ENCODE measurements at places on chromosomes 2 and 18.

GRCh38 chr2:187294043-187294442 is 154.0 kb downstream of the CALCRL start:
- no peak for DNase-seq

GRCh38 chr2:228688007-228688645 is 506.6 kb upstream of the SPHKAP start:
- peak; percentile 71 for DNase-seq

GRCh38 chr2:3321825-3322224 is 55.8 kb downstream of the EIPR1 start:
- DNase-seq: no peak

DNA sequence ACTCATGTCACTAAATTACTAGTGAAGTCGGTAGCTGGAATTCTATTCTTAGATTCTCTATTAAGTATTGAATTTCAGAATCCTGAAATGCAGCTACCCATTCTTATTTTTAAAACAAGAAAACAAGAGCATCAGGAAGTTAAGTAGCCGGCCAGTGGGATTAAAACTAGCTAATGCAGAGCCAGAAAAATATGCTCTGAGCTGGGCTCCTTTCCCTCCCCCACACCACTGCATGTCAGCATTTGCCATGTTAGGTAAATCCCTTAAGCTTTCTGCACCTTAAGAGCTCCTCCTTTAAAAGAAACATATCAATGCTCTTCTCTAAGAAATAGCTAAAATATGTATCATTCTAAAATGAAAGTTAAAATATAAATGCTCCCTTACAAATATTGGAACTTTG is 72.2 kb upstream of the MFF start:
- DNase-seq: no peak

GRCh38 chr2:171293661-171294060 is 133.0 kb upstream of the TLK1 start:
- no peak for DNase-seq

GRCh38 chr18:43271593-43272432 is 5.5 kb downstream of the SYT4 start:
- peak; percentile 38 for DNase-seq

DNA sequence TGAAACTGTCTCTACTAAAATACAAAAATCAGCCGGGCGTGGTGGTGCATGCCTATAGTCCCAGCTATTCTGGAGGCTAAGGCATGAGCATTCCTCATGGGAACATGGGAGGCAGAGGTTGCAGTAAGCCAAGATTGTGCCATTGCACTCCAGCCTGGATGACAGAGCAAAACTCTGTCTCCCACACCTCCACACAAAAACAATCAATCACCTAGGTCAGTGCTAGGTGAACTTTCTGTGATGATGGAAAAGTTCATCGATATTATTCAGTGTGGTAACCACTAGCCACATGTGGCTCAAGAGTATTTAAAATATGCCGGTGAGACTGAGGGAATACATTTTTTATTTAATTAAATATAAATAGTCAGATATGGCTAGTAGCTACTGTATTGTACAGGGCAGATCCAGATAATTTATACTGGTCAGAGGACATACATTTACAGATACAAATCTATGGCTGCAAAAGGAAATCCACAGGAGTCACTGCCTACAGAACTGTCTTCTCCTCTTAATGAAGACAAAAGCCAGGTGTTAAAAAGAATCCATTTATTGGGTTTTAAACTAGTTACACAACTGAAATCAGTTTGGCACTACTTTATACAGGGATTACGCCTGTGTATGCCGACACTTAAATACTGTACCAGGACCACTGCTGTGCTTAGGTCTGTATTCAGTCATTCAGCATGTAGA is 3.9 kb upstream of the GPR75 start:
- no peak for DNase-seq

DNA sequence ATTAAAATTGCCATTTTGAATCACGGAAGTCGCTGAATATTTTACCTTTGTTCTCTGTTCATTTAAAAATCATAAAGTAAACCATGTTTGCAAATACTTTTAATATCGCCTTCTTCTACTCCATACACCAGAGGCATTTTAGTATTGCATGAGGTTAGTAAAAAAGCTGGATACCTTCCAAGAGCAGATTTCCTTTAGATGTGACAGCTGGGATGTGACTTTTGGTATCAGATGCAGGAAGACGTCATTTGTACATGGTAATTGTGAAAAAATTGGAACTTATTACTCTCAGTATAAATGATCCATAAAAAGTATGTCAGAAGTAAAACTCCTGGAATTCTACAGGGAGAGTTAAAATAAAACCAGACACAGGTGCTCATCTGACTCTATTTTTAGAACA is 89.5 kb downstream of the SLC4A10 start:
- no peak for DNase-seq

Data from fibroblast of skin of right quadriceps (primary cell).